Activated naive CD8-positive, alpha-beta T cell treated with anti-CD3 and anti-CD28 coated beads, Interleukin-2, amount 50 U/mL, for 24 hours (primary cell): ENCODE measurements at places on chromosomes 2 and 18.

DNA sequence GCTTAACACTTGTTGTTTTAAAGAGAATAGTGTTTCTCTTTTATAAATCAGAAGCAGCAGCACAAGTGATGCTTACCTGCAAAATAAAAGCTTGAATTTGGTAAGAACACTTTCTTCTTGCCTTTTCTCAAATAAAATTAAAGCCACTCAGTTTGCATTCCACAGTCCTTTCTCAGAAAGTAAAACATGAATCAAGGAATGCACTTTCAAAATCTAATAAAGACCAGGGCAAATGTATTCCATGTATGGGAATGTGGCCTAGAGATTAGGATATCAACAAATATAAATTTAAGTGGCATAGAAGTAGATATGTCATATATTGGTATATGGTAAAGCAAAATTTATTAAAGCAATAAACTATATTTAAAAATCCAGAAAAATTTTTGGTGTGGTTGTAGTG lies 352.8 kb downstream of the THSD7B start:
- DNase-seq: no peak

DNA sequence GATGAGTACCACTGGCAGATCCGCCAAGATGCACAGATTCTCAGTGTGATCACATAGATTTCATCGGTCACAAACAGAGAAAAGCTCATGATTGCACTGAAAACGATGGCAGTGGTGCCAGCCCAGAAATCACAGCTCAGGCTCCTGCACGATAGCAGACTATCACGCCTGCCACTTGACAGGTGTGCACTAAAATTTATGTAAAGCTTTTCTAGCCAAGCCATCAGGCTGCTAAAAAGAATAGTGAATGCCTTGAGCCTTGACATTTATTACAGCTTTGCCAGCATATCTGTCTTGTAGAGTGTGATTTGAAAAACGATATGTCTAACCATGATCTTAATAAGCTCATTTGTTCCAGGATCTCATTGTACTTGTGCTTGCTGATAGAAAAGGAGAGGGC lies 409.5 kb upstream of the CWC22 start:
- no peak for DNase-seq

DNA sequence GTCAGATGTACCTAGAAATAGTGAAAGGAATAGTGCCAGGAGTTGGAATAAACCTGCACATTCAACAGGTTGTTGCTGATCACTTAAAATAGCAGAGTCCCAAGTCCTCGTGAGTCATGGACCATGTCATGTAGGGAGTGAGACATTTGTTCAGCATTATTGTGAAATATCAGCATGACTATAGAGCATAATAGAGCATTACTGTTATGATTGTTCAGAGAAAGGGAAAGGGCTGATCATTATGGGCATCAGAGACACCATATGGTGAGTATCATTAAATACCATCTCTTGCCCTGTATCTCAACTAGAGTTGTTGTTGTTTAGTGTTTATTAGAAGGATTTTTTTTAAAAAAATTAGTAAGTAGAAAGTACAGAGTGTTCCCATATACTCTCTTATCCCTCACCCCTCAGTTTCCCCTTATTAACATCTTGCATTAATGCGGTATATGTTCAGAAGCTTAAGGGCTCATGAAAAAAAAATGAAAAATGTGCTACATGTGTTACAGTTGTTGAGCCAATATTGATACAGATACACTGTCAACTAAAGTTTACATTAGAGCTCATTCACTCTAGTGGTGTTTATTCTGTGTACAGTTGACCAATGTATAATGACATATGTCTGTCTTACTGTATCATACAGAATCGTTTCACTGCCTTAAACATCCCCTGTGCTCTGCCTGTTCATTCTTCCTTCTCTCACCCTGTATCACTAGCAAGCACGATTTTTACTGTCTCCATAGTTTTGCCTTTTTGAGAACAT lies 5.7 kb downstream of the ELAC1 start:
- no peak for DNase-seq

DNA sequence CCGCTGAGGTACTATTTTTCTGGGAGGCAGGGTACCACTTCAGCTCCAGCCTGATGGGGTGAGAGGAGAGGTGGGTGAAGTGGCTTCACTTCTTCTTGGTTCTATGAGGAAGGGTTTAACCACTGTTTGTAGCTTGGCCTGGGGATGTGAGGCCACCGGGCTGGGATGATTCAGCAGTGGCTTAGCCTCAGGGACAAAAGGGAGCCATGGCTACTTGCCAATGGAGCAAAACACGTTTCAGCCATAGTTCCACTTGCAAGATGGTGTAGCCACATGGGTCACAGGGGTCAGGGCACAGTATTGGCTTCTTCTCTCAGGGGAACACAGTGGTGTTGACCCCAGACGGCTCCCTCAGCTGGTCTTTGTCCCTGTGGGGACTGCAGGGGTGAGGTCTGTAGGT lies 14.9 kb downstream of the ZDBF2 start:
- no peak for DNase-seq

- no peak for DNase-seq
Observed at GRCh38 chr2:146597291-146597690, 1247.5 kb upstream of the ACVR2A start.

DNA sequence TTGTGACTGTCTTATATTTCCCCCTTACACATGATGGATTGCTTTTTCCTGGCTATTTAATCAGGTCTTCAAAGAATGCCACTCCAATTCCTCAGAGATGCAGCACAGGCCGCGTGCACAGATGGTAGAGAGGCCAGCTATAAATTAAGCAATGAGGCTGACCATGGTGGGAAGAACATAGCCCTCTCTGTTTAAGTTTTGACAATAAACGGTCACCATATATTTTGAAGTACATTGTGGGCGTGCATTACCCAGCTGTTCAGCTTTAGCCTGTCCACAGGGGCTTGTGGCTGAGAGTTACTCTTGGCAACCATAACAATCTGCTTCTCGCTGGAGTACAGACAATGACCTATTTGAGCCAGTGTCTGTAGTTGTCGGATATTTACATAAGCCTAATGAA lies 730.8 kb downstream of the DCC start:
- no peak for DNase-seq

- no peak for DNase-seq
Observed at GRCh38 chr2:181859123-181859522, 32.4 kb upstream of the ITPRID2 start.

DNA sequence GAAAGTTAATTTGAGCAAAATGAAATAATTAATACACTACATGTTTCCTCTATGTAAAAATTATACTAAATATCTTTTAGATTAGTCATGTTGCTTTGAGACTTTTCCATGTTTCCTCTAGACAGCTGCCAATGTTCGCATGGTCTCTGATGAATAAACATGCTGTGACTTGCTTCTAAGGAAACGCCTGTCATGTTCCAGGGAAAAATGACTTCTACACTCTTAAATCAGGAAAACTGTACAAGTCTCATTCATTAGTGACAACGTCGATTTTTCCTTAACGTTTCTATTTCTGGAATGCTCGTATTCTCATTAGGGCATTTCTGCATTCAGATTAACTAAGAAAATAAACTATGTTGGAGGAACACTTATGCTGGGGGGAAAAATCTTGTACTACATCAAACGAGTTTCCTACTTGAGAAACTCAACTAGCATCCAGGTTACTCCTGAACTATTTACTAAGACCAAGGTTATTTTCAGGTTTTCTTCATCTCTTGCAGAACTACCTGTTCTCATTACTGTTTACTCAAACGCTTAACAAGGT lies 1.6 kb downstream of the COBLL1 start:
- no peak for DNase-seq

GRCh38 chr2:66496670-66497420 lies 61.9 kb downstream of the MEIS1 start:
- DNase-seq: no peak

- DNase-seq: no peak
Observed at GRCh38 chr18:68548904-68549870, 165.7 kb downstream of the TMX3 start.

DNA sequence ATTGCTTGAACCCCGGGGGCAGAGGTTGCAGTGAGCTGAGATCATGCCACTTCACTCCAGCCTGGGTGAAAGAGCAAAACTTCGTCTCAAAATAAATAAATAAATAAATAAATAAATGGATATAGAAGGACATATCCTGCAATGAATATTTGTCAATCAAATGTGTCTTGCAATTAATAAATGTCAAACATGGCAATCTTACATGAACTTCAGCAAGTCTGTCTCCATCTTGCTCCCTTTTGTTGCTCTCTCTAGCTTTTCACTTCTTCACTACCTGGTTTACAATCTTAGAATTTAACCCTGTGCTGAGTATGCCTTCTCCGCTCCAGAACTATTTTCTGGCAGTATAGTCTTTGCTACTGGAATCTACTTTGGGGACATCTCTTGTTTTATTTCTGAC lies 3.3 kb upstream of the YES1 start:
- DNase-seq: no peak

- DNase-seq: no peak
Observed at GRCh38 chr2:120780402-120780801, 44.7 kb downstream of the GLI2 start.

- DNase-seq: no peak
Observed at GRCh38 chr2:131431336-131431735, 44.6 kb upstream of the TUBA3D start.

DNA sequence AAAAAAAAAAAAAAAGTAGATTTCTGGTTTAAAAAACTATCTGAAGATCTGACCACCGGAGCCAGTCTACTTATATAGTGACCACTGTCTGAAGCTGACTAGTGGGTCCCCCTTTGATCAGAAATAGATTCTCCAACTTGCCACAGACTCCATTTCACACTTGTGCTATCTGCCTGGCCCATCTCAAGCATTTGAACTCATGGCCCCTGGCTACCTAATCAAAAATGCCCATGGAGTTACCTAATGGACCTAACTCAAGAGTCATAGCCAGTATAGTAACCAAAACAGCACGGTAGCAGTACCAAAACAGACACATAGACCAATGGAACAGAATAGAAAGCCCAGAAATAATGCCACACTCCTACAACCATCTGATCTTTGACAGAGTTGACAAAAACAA lies 17.0 kb upstream of the ATL2 start:
- no peak for DNase-seq

- DNase-seq: no peak
Observed at GRCh38 chr2:134351016-134351415, 97.1 kb downstream of the MGAT5 start.
